ENCODE measurements at places on chromosomes 5 and 9.

DNA sequence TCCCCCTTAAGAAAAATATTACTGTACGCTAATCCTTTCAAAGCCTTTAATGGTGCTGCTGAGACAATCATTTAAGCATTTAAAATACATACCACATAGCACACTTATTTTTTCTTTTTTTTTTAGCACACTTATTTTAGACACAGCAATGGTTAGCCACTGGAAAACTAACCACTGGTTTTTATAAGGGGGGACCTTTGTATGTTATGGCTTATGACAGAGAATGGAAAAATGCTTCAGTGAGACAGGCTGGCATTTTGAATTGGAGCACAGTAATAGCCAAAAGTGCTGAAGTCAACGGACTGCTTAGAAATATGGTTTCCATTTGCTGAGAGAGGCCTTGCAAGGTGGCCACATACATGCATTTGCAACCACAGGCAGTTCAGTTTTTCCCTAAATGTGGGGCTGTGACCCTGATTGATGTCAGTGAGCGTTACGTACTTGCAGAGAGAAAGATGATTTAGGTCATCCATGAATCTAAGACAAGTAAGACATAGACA is 28.5 kb downstream of the AOPEP start:
- no peak for DNase-seq

DNA sequence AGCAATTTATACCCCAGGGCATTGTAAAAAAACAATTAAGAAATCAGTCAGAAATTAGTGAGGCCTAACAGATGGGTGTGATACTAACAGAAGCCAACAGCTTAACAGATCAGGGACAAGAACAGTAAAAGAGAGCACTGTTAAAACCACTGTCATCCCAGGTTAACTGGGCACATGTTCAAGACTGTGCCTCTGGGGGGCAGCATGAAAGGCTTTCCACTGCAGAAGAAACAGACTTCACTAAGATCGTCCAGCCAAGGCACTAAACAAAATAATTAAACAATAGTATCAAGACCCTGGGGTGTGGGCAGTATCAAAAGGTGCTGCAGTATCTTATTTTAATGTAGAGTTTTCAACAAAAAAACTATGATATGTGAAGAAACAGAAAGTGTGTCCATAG is 43.5 kb downstream of the FBN2 start:
- DNase-seq = no peak

GRCh38 chr5:39638813-39639212 is 214.0 kb upstream of the DAB2 start:
- DNase-seq = no peak

GRCh38 chr9:110876929-110877328 is 161.3 kb downstream of the LPAR1 start:
- no peak for DNase-seq

Measured in kidney epithelial cell (primary cell).